CD14-positive monocyte (primary cell): ENCODE measurements at places on chromosomes 3 and 15. TPM values are rescaled to one million over a fixed set of nuclear protein-coding genes. Genes with fewer than 3 reads are reported as not detected.

The GRIP2 gene
- polyA plus RNA-seq, result not detected

The TM6SF1 gene
- polyA plus RNA-seq, result 46.0 TPM

The STAB1 gene
- 461 and 535 TPM in 2 replicates for polyA plus RNA-seq

The NME9 gene
- 0.04 TPM in 1 of 2 replicates, not detected in the other for polyA plus RNA-seq

The C3orf22 gene
- polyA plus RNA-seq, result not detected in 2 replicates

The SLC9A9 gene
- polyA plus RNA-seq, result 7.8 and 14.1 TPM in 2 replicates

The IMPDH2 gene
- 21.0 TPM for polyA plus RNA-seq

The CCR3 gene
- 0.74 TPM for polyA plus RNA-seq

The SMARCC1 gene
- polyA plus RNA-seq, result 33.5 TPM
